ENCODE measurements at places on chromosomes 5 and 9.

DNA sequence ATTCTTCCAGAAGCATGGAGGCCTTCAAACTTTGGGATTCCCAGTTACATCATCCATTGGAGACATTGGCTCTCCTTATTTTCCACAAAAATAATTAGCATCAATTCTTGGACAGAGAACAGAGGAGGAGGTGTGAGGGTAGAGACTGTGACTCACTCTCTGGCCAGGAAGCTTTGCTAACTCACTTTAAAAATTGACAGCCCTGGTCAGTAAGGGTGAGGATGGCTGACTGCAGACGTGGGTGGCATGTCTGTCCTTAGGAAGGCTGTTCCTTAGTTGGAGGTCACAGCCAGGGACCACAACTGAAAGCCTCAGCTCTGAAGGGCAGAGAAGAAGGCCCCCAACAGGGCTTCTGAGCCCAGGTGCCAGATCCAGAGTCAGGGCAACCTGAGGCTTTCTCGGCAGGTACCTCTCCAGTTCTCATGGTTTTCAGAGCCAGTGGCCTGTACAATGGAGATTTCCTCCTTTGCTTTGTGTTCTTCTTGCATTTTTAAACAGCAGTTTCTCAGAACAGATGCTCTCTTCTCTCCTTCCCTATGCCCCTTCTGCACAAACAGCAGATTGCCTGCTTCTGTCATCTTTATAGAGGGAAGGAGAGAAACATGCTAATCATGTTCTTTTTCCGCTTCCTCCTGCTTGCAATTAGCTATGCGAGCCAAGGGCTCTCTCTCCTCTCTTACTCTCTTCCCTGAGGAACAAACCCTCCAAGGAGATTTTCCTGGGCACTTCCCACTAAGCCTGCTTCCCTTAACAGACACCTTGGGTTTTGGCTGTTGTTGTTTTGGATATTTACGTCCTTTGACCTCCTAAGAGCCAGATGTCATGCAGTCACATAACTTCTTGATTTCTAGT, 92.5 kb upstream of the ZNF366 start:
- no peak for DNase-seq

- DNase-seq, result no peak
These were observed 231.9 kb upstream of the TUT7 start for GRCh38 chr9:86586144-86586494.

DNA sequence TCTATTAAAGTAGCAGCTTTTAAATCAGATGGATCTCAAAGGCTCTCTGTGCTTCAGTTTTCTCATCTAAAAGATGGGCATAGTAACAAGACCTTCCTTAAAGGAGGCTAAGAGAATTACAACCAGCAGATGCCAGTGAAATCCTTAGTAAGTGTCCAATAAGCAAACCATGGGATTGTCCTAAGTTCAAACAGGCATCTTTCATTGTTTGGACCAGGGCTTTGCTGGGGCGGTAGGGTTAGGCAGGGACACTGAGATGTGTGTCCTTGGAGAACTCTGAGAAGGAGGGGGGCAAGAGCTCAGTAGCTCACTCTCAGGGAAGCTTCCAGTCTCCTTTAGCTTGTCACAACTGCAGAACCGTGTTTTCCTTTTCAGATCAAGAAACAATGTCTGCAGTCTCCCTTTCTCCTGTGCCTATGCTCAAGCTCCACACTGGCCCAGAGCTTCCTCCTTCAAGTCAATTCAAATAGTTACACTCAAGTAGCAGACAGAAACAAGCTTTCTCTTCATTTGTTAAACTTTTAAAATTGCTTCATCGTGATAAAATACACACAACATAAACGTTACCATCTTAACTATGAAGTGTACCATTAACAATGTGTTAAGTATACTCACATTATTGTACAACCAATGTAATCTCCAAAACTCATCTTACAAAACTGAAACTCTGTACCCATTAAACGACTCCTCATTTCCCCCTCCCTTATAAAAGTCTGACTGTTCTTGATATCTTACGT, 216.2 kb downstream of the PIK3R1 start:
- DNase-seq, result no peak

GRCh38 chr9:73531051-73531532, 379.4 kb downstream of the ANXA1 start:
- no peak for DNase-seq

- no peak for DNase-seq
These were observed 53.4 kb upstream of the PAM start for GRCh38 chr5:102701748-102702147.

- no peak for DNase-seq
These were observed 210.1 kb downstream of the TRIM32 start for GRCh38 chr9:116897201-116897600.

DNA sequence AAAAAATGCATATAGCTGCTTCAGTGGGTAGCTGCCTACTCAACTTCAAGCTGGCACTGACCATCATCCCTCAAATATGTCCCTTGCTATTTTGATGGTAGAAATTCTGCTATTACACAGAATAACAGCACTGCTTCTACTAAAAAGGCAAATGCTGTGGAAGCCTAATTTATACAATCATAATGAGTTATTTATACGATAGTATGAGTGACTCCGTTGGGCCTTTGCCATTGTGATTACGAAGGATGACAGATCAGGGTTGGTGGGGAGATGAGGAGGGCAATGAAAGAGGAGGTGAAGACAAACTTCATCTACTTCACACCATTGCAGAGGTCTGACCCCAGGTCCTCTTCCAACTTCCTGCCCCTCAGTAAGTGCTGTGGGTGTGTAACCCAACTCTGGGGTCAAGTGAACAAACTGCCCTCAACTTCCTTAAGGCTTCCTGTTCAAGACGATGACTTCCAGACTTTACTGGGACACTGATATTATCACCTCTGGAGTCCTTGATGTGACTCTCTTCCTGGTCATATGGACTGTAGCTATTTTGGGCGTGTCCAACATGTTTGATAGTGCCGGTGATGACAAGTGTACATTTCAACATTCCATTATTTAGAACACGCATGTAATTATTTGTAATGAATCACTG, 74.1 kb upstream of the RPS23 start:
- no peak for DNase-seq

DNA sequence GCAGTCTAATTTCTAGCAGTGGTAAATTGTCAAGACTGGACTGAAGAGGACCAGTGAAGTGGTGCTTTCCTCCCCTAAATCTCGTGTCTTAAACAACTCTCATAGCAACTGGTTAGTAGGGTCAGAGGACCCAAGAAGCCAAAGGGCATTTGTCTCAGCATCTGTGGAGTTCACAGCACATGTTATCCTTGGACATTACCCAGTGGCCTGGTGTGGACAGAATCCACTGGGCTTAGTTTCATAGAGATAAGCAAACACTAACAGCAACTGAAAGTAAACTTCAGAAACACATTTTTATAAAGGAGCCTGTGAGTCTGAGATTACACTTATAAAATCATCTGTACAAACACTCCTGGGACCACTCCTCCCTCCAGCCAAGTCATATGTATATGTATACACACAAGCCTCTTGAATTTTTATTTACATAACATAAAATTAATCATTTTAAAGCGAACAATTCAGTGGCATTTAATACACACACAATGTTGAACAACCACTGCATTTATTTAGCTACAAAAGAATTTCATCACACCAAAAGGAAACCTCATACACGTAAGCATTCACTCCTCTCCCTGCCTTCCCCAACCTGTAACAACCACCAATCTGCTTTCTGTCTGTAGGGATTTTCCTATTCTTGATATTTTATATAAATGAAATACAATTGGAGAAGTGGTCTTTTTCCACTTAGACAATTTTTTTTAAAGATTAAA, 457.8 kb downstream of the RASEF start:
- no peak for DNase-seq

GRCh38 chr5:9209846-9210492, 335.9 kb downstream of the SEMA5A start:
- DNase-seq, result no peak

DNA sequence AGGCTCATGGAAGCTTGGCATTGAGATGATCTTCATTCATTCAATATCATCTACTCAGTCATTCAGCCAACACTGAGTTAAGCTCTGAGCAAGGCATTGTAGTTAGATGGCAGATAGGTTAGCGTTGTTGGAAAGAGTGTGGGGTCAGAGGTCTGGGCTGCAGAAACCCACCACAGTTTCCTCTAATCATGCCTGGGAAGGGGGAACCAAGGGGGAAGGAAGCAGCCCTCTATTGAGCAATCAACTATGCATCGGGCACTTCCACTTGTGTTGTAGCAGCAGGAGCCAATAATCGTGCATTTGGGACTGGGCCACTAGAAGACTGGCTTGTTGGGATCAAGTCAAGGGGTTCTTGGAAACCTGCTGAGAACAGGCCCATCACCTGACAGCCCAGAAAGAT, 139.1 kb downstream of the PIP5K1B start:
- no peak for DNase-seq

GRCh38 chr5:39816156-39816845, 391.5 kb upstream of the DAB2 start:
- DNase-seq, result no peak

DNA sequence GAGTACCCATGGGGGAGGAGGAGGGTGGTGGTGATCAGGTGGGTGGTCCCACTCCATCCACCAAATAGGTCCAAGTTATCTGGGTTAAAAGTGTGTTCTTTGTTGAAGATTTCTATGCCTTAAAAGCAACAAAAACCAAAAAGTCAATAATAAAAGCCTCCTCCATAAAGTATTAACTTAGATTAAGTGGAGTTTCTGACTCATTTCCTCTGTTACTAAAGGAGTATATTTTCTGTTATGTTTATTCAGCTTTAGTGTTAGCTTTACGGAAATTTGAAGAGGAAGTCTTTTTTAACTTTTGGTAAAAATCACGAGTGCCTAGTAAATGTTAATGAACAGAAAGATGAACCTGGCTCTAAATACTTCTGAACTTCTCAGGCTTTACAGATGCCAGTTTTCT, 17.8 kb downstream of the FBXO38 start:
- DNase-seq, result no peak

DNA sequence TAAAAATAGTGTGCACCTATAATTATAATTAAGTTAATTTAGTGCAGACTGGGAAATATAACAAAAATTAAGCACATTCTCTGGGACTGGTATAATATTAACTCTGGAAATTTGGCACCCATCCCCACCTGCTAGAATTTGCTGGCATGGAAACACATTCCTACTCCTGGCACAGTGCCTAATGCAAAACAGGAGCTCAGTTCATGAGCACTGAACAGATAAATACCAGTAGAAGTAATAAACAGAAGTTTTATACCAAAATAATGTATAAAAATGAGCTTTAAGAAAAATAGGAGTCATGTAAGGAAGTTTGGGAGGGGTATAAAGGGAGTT, 23.7 kb upstream of the NPR3 start:
- no peak for DNase-seq

DNA sequence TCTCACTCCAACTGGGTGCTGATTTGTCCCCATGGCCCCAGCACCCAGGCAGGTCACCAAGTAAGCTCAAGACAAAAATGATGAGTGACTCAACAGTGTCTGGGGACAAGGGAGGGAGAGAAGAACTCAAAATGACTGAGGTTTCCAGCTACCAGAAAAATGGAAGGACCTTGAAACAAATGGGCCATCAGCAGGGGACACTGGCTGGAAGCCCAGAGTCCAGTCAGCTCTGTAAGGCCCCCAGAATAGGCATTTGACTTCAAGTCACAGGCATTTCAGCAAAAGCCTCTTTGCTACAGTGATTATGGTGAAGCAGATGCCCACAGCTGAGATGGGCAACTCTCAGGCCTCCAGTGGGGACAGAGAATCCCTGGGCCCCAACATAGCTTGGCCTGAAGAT, 139.0 kb upstream of the GABRP start:
- DNase-seq, result no peak

DNA sequence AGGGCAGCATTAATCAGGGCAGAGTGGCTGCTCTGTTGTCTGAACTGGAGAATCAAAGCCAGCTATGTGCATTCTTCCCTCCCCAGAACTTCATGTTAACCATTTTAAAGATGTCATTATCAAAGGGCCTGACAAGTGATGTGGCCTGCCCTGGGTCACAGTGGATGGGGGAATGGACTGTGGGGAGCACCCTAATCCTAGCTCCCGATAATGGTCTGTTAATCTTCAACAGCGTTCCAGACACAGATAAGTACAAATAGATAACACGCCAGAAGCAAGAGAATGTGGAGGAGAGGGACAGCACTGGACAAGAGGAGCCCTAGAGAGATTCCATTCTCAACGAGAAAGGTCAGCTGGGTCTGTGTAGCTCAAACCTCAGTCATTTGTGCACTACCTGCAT, 77.5 kb downstream of the DPYSL3 start:
- DNase-seq, result no peak

DNA sequence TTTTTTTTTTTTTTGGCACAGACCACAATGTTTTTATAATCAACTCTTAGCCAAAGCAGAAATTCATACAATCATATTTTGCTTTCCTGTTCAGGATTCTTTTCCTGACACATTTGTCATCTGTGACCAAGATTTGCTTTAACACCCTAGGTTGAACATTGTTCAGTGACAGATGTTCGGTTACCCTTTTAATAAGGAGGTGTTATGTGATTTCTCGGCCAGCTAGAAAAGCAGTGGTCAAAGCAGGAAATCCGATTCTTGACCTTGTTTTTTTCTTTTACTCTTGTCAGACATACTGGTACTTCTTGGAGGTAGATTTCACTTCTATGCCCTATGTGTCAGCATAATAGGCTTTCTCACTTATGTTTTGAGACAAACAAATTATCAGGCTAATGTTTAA, 335.3 kb upstream of the ACTBL2 start:
- no peak for DNase-seq

DNA sequence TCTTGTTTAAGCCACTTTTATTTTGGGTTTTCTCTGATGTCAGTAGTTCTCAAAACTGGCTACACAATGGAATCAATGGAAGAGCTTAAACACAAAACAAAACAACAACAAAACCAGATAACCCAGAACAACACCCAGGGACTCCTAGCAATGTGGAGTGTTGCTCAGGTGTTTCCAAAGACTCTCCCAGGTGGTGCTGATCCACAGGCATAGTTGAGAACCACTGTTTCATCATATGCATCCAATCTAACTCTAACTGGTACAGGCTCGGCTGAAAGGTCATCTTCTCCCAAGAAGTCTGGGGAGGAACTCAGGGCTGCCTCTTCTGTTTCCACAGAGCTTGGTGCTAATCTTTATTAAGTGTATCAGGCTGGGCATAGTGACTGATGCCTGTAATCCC, 5.4 kb upstream of the ALDH1B1 start:
- DNase-seq, result no peak

- no peak for DNase-seq
These were observed 1.5 kb upstream of the RNF145 start for GRCh38 chr5:159210846-159211245.

GRCh38 chr5:134708301-134708700, 30.0 kb upstream of the CAMLG start:
- DNase-seq, result no peak

DNA sequence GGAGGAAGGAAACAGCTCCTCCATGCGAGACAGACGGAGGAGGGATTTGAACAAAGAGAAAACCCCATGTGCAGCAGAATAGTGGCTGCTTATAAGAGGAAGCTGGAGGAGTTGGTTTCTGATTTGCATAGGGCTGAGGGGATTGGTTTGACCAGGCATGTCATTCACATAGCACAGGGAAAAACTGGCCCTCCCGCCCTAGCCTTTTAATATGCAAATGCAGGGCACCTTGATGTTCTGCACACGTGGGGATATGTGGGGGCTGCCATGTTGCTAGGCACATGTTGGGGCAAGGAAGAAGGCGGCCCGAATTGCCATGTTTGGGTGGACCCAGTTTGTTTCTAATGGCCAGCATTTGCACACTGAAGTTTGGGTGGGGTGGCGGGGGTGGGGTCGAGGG, 42.2 kb downstream of the OSMR start:
- no peak for DNase-seq

GRCh38 chr9:99002706-99003105, 59.0 kb downstream of the COL15A1 start:
- DNase-seq, result no peak

- no peak for DNase-seq
These were observed 24.5 kb downstream of the ERGIC1 start for GRCh38 chr5:172858511-172858989.

GRCh38 chr9:114282507-114282906, 40.4 kb upstream of the ORM1 start:
- no peak for DNase-seq

Data from NCI-H187 treated with DMSO at 0.1 percent for 48 hours (cell line).